ENCODE measurements at places on chromosomes 7 and 10.

DNA sequence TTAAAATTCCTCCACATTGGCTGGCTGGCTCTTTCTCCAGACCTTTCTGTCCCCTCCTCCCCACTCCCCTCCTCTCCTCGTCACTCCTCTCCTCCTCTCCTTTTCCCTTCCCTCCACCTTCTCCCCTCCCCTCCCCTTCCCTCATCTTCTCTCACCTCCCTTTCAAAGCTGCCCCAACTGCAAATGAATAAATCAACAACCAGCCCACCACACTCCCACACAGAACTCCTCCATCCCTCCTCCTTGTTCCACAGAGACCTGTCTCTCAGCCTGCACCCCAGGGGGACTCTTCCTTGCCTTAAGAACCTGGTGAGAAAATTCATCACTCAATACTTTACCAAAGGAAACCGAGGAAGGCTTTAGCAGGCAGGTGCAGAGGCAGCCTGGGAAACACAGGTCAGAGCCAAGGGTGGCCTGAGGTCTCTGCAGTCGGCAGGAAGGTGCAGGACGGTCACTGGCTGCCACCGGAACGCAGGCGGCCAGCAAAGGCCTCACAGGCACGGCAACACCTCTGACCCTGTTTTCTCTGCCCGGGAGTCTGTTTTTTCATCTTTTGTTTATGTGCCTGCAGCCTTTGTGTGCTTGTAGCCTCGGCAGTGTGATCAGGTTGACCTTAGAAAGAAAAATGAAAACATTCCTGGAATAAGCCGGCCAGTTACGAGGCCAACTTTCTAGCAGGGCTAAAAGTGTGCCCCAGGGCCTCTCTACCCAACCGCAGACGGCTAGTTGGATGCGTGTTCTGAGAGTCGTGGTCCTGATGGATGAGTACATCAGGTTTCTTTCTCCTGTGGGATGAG lies 207.6 kb upstream of the KLF6 start:
- no peak for DNase-seq

DNA sequence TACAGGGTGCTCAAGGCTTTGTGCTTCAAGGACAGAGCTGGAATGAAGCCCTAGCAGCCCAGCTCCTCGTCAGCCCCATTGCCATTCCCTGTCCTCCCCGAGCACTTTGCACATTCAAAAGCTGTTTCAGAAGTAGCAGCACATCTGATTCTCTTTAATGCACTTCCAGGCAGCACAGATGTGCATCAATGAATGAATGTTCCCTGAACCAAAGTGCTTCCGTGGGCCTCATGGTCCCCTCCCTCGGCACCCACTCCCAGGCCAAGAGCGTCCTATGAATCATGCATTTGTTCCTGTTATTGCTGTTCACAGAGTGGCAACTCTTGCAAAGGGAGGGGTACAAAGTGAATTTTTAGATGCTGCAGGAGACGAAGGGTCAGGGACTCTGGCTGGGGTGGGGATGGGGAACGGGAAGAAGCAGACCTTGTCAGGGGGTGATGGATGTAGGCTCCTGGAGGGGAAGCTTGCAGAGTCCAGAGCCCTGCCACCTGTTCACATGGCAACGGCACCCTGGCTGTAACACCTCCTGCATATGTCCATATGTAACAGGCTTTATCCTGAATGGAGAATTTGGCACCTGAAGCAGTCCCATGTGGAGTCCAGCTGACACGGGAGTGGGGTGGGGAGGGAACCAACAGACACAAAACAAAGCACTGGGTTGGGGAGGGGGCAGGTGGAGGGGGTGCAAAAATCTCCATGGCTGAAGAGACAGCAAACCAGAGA lies 62.2 kb upstream of the BAIAP2L1 start:
- DNase-seq = no peak

DNA sequence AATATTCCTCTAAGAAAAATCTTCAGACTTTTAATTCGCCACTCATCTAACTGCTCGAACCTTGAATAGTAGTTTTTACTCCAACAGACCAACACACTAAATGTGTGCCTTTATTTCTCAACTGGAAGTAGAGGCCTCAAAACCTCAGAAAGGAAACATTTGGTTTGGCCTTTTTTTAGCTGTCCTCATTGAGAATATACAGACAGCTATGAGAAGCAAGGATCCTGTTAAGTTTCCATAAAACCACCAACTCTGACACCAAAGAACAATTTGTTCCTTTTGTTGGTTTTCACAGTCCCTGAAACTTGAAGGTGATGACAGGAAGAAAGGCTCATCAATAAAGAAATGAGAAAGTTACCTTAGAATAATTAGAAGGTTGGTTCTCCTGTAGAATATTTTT lies 199.2 kb upstream of the MEOX2 start:
- DNase-seq = no peak

DNA sequence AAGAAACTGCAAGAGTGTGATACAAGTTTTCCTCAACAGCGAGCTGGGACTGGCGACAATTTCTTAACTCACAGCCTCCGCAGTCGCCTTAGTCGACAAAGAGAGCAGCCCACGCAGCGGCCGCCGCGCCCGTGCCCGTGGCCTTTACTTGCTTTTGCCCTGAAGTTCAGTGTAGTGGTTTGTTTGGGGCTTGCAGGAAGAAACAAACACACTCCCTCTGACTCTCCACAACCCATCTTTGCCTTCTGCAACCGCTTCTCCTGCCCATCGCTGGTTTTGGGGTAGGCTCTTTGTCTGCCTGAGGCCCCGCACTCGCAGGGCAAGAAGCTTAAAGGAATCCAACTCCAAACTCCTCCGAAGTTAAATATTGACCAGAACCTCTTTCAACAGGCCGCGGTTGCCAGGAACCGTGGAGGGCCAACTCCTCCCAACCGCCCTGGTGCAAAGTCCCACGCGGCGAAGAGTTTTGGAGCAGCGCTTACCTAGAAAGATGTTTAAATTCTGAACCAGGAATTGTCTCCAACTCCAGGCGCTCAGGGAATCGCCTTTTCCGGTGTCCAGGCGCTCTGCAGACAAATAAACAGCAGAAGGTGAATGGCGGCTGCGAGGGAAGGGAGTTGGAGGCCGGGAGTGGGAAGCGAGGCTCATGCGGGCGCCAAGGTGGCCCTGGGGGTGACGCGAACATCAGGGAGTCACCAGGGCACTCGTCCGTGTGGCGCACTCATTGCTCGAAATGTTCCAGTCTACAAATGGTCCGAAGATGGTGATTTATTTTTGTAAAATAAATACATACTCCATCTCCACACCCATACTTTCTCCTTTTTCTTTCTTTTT lies 8.3 kb downstream of the HOXA4 start:
- no peak for DNase-seq

GRCh38 chr10:10644008-10644646 lies 373.5 kb upstream of the CELF2 start:
- no peak for DNase-seq

GRCh38 chr7:34837801-34838201 lies 179.8 kb downstream of the NPSR1 start:
- DNase-seq = no peak

- no peak for DNase-seq
These were observed 7.5 kb downstream of the FAM131B start for GRCh38 chr7:143354965-143355364.

DNA sequence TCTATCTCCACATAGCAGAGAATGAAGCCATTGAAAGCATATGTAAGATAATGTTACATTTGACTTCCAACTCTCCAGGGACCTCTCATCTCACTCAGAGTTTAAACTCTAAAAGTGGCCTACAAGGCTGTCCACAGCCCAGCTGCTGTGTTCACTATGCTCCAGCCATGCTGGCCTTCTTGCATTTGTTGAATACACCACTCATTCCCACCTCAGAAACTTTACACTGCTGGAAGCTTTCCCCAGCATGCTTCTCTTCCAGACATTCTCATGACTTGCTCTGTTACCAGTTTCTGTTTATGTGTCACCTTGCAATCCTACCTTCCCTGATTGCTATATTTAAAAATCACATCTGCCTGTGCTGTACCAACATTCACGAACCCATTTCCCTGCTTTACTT lies 167.2 kb downstream of the WNT2 start:
- no peak for DNase-seq

- DNase-seq = peak; percentile 87
These were observed 96.6 kb downstream of the FAM53B start for GRCh38 chr10:124647421-124648130.

GRCh38 chr10:60276232-60276631 lies 113.4 kb downstream of the ANK3 start:
- no peak for DNase-seq

DNA sequence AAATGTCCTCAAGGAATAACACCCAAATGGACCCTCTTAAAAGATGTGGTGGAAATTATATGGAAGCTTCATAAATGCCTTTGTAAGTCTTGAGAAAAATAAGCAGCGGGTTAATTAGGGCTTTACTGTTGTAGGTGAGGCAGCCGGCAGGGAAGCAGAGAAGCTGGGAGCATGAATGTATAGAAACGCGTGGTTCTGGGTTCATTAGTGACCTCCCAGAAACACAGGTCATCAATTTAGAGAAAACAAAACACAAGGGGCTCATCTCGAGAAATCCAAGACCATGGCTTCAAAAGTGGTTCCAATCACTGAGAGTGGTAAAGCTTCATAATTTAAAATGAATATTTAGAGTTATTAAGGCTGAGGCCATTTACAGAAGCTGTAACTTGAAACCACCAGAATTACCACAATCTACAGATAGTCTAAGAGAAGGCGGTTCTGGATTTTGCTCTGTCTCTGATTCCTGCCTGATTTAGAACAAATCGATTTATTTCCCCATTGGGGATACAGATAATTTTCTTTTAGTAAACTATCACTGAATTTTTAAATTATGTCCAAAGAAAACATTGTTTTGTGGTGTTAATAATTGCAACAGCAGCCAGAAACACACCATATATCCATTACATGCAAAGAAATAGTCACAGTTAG lies 20.7 kb downstream of the GARIN1A start:
- no peak for DNase-seq

GRCh38 chr10:79038841-79039201 lies 29.9 kb upstream of the ZMIZ1 start:
- no peak for DNase-seq

GRCh38 chr7:26090927-26091519 lies 61.0 kb upstream of the NFE2L3 start:
- peak; percentile 50 for DNase-seq

DNA sequence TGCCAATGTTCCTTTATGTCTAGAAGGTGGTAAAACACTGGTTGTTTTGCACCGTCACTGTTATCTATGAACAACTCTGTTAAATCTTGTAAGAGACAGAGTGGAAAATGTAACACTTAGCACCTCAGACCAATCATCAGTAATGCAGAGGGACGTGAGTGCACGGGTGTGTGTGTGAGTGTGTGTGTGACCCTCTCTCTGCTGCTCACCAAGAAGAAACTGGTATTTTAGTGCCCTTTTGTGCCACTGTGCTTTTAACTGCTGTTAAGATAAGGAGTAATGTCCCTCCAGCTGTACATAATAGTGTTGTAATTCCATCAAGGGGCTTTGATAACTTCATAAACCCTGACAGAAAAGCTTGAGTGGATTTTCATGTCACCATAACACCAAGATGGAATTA lies 130.1 kb downstream of the CREB5 start:
- no peak for DNase-seq

- no peak for DNase-seq
These were observed 28.1 kb upstream of the SFTPD start for GRCh38 chr10:79976999-79977398.

DNA sequence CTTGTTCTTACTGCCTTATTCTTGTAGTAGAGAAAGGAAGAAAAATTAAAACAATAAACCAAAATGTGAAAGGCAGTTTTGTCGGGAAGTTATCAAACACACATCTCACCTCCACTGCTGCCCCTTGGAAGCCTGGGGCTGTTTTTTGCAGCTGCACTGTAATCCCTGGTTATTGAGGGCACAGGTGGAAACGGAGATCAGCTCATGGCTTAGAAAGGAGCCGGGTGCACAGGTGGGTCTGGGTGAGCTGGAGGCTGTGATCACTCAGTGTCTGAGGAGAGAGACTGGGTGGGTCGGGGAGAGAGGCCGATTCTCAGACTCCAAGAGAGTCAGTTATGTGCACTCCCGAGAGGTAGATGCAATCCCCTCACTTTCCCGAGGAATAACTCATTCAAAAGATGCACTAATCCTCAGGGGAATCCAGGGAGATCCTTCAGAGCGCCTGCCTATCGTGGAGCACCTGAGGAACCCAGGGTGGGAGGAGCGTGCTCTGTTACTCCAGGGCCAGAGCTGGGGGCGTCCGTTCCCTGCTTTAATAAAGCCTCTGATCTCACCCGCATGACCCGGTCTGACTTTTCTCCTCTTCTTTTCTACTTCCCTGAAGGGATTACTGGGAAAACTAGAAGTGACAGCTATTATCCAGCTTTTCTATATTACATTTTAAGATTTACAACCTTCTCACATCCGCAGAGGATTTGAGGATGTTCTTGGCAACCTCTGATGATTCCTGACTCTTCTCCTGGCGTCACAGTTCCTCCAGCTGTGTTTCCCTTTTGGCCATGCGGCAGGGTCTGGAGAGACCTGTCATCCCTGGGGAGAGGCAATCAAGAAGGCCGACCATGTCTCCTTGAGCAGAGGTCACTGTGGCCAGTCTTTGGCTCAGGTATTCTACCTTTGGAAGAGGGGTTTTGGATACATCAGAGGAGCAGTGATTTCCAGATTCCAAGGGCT lies 82.1 kb downstream of the CAMK1D start:
- DNase-seq = no peak

DNA sequence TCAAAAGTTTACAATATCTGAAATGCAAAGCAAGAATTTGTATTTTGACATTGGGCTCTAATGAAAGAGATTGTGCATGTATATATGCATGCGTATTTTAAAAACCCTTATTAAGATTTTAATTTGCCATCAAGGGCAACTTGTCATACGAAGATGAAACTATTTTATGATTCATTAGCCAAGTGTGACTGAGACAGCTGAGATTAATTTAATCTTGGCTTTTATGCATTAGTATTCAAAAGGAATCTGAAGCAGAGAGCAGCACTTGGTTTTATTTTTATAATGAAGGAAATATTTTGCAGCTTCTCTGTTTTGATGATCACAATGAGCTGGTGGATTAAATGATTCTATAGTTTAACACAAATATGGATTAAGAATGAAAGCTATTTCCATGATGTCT lies 45.9 kb upstream of the AKR1E2 start:
- no peak for DNase-seq

GRCh38 chr10:66637273-66638036 lies 288.4 kb upstream of the LRRTM3 start:
- no peak for DNase-seq

DNA sequence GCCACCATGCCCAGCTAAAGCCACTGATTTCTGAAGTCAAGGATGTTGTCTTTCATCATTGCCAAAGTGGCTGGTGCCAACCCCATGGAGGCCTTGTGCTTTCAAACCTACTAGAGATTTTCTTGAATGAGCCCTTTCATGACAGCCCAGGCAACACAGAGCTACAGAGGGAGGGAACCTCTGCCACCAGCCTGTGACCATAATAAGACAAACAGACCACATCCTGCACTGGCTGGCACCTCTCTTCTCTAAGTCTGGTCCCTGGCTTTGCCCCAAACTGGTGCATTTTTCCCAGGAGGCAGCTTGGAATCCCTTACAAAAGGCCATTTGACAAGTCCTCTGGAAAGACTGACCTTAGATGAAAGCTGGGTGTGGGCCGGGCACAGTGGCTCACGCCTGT lies 348.8 kb downstream of the GALNT17 start:
- no peak for DNase-seq

GRCh38 chr7:132497098-132497497 lies 79.2 kb downstream of the PLXNA4 start:
- DNase-seq = no peak

GRCh38 chr7:88347517-88347916 lies 40.8 kb upstream of the STEAP4 start:
- no peak for DNase-seq

GRCh38 chr7:42858570-42858969 lies 53.3 kb downstream of the C7orf25 start:
- DNase-seq = no peak

GRCh38 chr10:78529262-78529661 lies 495.6 kb downstream of the RPS24 start:
- DNase-seq = no peak

- DNase-seq = no peak
These were observed 176.3 kb upstream of the MEOX2 start for GRCh38 chr7:15862781-15863165.

Data from CD4-positive, alpha-beta T cell treated with Interleukin-6 at 100 ng/mL for 8 hours (primary cell).